Midbrain (tissue), 1 donor: ENCODE measurements at places on chromosomes 1 and 21.

- no peak for DNase-seq
These were observed 38.6 kb downstream of the ELAVL4 start for GRCh38 chr1:50147191-50147850.

DNA sequence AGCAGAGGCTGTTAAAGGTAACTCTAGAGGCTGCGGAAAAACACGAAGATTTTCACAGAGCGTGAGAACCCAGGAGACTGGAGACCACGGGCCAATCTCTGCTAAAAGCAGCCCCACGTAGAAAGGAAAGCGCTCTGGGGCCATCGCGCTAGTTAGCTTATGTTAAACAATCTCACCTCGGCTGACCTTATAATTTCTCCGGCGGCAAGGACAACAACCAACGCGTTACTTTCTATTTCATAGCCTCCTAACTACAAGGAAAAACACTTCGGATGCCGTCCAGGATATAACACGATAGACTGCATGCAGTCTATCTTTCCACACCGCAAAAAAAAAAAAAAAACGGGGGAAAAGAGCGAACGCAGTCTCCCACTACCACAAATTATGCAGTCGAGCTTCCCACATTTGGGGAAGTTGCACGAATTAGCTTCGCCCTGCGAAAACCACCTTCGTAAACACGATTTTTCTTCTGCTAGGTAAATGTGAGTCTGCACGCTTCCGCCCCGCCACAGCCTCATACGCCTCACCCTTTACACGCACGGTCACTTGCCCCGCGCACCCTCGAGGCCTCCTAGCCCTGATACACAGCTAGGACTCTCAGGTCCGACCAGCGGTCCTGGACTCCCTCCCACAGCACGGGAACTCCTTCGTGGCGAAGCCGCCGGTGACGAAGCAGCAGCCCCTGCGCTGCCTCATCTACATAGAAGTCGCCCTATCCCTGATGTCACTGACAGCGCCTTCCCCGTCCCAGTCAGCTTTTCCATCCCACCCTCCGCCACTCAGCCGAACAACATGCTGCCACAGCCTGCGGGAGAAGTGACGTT is 87.8 kb downstream of the PRKAB2 start:
- DNase-seq, result peak; percentile 60

DNA sequence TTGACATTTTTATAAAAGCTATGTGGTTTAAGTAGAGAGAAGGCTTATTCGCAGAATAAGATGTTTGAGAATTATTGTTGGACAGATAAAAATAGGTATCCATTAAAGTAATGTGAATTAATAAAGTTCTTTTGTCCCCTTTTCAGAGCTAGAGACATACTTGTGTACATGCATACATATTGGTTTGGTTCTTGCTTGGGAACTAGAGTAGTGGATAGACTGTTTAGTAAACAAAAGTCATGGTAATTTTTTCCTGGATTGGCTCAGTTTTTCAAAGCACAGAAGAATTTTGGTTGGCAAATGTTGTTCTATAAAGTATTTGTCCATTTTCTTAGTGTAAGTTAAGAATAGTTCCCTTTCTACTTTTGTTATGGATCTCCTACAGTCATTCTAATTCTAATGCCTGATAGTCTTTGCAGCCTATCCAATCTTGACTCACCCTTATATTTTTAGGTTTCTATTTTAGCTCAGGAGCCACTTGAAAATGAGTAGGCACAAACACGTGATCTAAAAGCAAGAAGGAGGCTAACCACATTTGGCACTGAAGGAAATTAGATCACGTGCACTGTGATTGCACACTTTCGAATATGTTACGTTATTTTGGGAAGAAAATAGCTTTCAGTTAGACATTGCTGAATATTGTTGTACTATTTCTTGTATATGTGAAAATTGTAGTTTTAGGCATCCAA is 47.0 kb downstream of the RABGAP1L start:
- DNase-seq, result no peak

GRCh38 chr21:45593162-45594022 is 50.1 kb upstream of the PCBP3 start:
- no peak for DNase-seq

DNA sequence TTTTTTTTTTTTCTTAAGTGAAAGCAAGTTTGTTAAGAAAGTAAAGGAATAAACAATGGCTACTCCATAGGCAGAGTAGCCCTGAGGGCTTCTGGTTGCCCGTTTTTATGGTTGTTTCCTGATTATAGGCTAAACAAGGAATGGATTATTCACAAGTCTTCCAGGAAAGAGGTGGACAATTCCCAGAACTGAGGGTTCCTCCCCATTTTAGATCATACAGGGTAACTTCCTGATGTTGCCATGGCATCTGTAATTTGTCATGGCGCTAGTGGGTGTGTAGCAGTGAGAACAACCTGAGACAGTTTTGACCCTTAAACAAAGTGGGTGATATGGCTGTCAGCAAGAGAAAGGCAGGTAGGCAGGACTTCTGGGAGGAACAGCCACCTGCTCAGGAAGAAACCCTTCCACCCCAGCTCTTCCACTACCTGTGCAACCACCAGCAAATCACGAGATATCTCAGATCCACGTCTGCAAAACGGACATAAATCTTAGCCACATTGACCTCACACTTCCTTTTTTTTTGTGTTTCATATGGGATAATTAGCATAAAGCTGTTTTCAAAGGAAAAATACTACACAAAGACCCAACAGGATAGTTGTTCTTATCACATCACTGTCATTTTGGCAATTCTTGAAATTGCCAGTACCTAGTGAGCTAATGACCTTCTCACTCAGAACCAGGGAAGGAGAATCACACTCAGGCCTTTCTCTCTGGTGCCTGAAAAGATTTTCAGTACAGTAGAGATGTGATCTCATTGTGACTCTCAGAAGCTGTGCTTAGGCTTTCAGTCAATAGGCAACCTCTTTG is 34.8 kb upstream of the DUSP10 start:
- no peak for DNase-seq

DNA sequence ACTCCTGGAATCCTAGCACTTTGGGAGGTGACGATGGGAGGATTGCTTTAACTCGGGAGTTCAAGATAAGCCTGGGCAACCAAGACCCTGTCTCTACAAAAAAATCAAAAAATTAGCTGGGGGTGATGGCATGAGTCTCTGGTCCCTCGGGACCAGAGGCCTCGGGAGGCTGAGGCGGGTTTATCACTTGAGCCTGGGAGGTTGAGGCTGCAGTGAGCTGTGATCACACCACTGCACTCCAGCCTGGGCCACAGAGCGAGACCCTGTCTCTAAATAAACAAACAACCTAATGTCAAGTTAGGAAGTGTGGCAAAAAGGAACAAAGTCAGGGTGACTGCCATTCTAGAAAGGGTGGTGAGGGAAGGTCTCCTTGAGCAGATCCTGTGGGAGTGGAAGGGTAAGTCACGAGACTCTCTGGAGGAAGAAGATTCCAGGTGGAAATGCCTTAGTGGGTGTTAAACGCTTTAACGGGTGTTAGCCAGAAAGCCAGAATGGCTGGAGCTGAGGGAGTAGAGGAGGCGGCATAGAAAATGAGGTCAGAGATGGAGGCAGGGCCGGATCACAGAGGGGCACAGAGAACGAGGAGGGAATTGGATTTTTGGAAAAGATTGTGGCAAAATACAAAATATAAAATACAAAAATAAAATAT is 62.2 kb upstream of the ATP5PO start:
- no peak for DNase-seq

DNA sequence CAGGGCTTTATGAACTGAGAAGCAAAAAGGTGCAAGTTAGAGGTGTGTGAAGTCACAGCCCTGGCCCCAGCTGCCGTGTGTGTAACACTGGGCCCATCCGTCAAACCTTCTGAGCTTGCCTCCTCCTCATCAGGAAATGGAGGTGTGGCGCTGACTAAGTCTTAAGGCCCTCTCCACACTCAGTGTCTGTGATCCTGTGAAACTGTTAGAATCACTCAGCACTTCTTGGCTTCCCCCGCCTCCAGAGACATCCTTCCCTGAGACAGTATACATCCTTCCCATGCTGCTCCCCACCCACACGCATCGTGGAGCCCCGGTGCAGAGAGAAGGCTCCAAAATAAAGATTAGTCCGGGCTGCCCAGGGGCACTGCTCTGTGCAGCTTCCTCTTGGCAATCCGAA is 33.3 kb downstream of the LRP8 start:
- no peak for DNase-seq

DNA sequence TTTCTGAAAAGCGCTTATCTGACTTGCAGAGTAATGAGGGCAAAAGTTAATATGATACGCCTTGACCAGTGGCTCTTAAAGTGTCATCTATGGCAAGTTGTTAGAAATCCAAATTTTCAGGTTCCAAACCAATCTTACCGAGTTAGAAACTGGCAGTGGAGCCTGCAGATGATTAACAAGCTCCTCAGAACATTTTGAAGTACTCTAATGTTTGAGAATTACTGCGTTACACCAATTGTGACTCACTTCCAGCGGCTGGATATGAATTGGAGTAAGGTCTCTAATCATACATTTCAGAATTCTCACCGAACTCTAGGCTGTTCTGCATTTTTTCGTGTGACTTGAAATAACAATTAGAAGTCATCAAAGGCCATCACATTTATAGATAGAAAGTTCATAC is 73.5 kb upstream of the TMPRSS15 start:
- no peak for DNase-seq

- no peak for DNase-seq
These were observed 25.1 kb upstream of the B3GALT2 start for GRCh38 chr1:193211539-193211938.

DNA sequence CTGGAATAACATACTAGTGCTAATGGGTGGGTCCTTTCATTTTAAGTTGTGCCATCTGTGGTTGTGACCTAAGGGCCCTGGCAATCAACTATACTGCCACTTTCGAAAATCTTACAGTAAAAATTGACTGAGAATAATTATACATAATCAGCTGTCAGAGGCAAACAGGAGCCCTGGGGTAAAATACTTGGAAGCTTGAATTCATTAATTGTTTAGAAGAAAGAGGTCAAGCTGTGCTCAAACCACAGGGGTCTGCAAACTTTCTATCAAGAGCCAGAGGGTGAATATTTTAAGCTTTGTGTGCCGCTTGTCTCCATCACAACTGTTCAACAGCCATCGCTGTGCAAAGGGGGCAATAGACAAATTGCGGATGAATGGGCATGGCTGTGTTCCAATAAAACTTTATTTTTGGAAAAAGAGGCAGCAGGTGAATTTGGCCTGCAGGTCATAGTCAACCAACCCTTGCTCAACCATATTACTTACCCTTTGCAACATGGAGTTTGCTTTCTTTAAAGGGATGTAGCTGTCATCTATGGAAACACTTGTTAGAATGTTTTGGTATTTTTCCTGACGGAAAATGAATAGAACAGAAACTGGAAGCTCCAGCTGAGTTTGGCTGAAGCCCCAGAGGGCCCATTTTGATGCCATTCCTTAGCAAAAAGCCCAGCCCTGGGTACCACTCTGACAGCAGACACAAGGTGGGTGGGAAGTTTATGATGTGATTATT is 35.7 kb upstream of the USP1 start:
- no peak for DNase-seq

- DNase-seq, result no peak
These were observed 100.9 kb downstream of the TSEN15 start for GRCh38 chr1:184152434-184152898.

DNA sequence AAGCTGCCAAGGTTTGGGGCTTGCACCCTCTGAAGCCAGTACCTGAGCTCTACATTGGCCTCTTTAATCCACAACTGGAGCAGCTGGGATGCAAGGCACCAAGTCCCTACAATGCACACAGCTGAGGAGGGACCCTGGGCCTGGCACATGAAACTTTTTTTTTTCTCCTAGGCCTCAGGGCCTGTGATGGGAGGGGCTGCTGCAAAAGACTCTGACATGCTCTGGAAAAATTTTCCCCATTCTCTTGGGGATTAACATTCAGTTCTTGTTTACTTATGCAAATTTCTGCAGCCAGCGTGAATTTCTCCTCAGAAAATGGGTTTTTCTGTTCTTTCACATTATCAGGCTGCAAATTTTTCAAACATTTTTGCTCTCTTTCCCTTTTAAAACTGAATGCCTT is 1072.2 kb downstream of the BRINP3 start:
- no peak for DNase-seq

GRCh38 chr1:91552091-91552490 is 51.4 kb downstream of the CDC7 start:
- DNase-seq, result no peak

- DNase-seq, result peak; percentile 82
These were observed at the start of gene IFI44 for GRCh38 chr1:78649628-78650027. Gene IFI44 (plus strand): TSS chr1:78649831. CDS start chr1:78650196, 365 bp downstream.

GRCh38 chr1:209542585-209542984 is 40.9 kb upstream of the CAMK1G start:
- DNase-seq, result no peak

- DNase-seq, result no peak
These were observed 42.7 kb upstream of the ADARB1 start for GRCh38 chr21:45031571-45032191.

DNA sequence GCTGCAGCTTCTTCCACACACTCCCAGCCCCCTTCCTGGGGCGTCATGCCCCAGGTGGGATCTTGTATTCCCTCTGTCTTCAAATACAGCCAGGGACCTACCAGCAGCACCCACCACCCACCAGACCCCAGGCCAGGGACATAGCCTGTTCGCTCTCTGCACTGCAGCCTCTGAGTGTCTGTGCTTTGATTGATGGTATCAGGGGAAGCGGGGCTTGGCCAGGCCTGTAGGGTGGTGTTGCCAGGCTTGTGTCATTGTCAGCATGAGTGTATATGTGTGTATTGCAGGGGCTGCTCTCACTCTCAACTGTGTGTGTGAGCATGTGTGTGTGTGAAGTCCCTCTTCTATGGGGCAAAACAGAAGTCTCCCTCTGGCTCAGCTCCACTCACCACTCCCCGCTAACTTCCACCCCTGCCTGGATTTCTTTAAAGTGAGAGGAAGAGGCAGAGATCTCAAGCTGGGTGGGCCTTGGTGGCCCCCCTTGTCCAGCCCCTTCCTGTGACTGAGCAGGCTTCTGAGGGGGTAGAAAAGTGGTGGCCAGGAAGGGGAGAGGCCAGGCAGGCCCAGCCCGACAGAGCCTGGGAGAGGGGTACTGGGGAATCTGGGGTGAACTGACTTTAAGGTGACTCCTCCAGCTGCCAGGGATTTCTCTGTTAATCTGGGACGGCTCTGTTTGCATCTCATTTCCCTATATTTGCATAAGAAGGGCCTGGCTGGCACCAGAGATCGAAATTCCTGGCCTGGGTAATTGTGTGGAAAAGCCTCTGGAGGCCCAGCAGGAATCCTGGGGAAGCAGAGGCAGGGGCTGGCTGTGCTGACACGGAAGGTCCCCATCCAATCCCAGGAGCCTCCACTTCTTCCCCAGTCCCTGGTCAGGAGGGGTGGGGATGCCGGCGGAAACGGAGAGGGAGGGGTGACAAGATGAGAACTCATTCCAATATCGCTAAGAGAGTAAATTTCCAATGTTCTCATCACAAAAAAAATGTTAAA is 18.6 kb upstream of the ADGRB2 start:
- DNase-seq, result no peak

GRCh38 chr1:185850366-185850765 is 116.2 kb downstream of the HMCN1 start:
- DNase-seq, result no peak
